ENCODE measurements at places on chromosomes 11 and 22.

- no peak for DNase-seq
These were observed 56.5 kb downstream of the NAT10 start for GRCh38 chr11:34161812-34162492.

DNA sequence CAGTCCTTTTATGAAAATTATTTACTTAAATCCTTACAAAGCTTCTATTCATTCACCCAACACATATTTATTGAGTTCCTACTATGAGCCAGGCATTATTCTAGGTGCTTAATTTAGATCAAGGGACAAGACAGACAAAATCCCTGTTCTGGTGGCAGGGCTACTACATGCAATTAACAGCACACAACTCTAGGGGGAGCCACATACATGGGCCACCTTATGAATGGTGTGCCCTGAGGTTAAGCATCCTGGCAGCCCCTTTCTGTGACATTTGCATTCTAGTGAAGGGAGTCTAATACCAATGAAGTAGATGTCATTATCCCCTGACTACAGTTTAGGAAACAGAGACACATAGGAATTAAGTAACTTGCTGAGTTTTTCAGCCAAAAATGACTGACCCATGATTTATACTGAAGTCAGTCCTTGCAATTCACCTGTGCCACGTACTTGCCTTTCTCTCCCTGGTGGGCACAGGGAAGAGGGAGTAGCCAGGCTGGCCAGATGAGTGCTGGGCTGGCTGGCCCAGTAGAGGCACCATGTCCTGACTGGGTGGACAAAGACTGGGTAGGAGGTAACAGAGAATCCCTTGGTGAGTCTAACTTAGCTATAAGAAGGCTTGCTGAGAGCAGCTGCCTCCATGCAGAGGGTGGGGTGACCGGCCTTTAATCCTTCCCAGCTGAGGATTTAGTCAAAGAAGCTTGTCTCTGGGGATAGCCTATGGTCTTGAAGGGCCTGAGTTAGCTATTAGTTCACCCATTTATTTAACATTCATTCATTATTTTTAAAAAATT lies 52.0 kb upstream of the ELF5 start:
- DNase-seq: no peak

DNA sequence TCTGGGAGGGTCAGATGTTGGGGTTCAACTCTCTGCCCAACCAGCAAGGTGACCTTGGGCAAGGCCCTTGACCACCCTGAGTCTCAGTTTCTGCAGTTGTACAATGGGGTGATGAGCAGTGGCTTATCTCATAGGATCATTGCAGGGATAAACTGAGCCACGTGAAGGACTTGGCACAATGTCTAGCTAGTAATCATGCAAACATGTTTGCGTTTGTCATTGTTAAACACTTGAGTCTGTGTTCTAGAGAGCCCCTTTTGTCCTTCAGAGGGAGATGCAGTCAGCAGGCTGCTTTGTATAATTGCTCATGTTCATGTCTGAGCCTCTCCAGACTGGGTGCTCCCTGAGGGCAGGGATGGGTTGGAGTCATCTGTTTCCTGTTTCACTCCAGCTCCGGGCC lies 15.8 kb downstream of the CD82 start:
- DNase-seq: no peak

- DNase-seq: no peak
These were observed 96.6 kb upstream of the FAT3 start for GRCh38 chr11:92128026-92128425.

DNA sequence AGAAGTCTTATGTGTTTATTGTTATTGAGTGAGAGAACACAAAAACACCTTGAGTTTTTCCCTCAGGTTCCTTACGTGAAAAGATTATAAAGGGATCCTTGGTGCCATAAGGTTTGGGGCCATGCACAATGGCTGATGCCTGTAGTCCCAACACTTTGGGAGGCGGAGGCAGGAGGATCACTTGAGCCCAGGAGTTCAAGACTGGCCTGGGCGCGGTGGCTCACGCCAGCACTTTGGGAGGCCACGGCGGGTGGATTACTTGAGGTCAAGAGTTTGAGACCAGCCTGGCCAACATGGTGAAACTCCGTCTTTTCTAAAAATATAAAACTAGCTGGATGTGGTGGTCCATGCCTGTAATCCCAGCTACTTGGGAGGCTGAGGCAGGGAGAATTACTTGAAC lies 5.4 kb downstream of the SMDT1 start:
- DNase-seq: no peak

- no peak for DNase-seq
These were observed 1.0 kb downstream of the POU2AF3 start for GRCh38 chr11:111299101-111300026.

DNA sequence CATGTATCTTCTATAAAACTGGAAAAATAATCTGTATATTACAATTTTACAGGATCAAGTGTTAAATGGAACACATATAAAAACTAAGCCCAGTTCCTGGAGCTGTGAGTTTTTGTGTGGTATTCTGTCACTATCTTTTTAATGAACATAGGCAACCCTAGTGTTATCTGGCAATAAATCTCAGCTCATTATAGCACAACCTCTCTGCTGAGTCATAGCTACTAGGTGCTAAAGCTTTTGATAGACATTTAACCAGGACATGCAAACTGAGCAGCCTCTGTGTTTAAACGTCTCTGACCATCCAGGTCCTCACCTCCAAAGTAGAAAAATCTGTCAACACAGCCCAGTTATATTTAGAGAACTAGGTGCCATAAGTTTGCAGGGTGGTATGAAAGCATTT lies 91.0 kb upstream of the CARD18 start:
- no peak for DNase-seq

- DNase-seq: no peak
These were observed 22.5 kb downstream of the KRTAP5-5 start for GRCh38 chr11:1652026-1652425.

GRCh38 chr11:38456371-38456770 lies 1858.3 kb upstream of the RAG2 start:
- no peak for DNase-seq

DNA sequence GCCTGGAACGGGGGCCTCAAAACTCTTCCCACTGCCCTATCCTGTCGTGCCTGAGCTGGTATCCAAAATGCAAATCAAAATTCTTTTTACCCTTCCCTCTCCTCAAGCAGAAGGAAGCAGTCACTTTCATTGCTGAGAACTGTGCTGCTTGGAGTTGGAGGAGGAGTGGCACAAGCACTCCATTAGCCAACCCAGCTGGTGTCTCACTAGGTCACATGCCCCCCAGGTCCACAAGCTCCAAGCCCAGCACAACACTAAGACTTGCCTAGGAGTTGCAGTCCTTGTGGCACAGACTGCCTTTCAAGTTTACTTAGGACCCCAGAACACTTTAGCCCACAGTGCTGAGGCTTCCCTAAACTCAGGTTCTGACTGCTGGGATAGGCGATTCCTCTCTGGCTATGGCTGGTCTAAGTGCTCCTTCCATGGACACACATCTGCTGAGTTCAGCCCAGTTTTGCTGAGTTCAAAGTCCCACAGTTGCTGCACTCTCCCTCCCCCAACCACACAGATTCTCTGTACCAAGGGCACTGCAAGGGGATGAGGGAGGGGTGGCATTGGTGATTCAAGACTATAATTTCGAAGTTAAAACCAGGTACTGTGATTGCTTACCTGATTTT lies 68.6 kb downstream of the CHRDL2 start:
- DNase-seq: no peak

- no peak for DNase-seq
These were observed 88.5 kb upstream of the FIBIN start for GRCh38 chr11:26905368-26905767.

DNA sequence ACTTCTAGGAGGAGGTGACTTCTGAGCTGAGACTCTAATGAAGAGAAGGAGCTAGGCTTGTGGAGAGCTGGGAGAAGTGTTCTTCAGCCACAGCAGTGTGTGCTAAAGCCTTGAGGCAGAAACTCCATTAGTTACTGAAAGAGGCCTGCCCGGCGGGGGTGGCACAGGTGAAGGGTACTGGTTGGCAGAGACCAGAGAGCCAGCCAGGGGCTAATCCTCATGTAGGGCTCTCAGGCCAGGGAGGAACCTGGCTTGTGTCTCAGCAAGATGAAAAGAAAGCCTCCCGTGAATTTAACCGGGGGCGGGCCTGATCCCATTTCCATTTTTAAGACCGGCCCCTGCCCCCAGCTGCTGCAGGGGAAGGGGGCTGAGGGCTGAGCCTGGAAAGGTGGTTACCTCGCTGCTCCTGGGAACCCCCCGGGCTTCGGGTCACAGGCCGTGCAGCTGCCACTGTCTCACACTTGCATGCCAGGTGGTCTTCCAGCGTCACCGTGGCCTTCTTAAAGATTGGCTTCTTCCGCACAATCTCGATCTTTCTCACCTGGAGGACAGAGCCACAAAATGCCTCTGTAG lies 15.0 kb downstream of the PDGFB start:
- no peak for DNase-seq

DNA sequence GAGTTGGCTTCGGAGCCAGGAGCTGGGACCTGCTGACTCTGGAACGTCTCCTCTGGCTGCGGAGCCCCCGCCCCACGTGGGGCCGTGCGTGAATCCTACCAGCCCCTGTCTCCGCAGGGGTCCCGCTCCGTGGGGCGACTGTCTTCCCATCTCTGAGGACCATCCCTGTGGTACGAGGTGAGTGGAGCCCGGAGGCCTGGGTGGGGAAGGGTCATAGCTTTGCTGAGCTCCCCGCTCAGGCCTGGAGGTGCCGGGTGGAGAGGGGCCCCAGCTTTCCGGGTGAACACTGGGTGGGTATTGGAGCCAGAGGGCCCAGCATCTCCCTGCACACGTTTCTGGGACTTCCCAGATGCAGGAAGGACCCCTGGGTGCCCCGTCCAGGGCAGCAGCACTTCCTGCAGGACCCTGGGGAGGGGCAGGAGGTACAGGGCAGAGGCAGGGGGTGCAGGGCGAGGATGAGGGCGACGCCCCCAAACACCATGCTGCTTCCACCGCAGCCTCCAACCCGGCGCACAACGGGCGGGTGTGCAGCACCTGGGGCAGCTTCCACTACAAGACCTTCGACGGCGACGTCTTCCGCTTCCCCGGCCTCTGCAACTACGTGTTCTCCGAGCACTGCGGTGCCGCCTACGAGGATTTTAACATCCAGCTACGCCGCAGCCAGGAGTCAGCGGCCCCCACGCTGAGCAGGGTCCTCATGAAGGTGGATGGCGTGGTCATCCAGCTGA lies 3.8 kb downstream of the MUC5AC start:
- no peak for DNase-seq

GRCh38 chr11:120682866-120683265 lies 171.3 kb downstream of the GRIK4 start:
- DNase-seq: no peak

DNA sequence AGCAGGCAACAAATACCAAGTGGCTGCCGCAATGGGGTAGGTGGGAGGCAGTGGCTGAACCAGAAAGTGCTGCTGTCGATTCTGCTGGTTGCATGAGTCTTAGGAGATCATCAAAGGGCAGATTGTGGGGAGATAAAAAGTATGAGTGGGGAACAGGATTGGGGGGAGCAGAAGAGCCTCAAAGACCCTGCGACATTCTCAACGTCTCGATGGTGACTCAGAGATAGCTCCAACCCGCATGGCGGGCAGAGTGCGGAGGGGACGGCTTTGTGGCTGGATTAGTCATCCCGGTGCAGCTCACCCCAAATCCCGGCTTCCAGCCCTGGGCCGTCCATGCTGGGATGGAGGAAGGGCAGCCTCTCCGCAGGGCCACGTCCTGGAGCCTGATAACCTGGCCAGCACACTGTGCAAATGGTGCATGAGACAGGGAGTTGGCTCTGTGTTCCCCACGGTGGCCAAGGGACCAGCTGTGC lies 11.6 kb upstream of the RTN4R start:
- DNase-seq: no peak

DNA sequence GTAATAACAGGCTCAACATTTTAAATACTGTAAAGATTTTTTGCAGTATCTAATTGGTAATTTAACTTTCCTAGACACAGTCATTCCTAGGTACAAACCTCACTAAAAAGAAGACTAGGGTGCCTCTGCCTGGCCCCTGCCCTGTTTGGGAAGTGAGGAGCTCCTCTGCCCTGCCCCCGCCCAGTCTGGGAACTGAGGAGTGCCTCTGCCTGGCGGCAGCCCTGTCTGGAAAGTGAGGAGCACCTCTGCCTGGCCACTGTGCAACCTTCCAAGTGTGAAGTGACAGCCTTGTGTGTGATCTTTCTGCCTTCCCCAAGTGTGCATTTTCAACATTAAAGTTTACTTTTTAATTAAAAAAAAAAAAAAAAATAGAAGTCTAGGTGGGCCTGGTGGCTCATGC lies 4.2 kb downstream of the CHORDC1 start:
- no peak for DNase-seq

DNA sequence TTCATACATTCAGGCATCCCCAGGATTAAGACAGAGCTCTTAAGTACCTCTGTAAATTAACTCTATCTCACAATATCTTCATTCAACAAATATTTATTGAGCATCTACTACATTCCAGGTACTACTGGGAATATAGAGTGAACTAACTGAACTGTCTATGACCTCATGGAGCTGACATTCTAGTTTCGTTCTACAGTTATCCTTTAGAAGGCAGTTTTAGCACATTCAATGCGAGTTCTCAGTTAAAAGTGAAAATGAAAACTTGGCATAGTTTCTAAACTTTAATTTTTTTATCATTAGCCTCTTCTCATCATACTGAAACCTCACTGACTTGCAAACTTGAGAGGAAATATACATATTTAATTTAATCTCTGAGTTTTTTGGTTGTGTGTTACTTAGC lies 10.7 kb upstream of the MS4A6E start:
- DNase-seq: no peak

DNA sequence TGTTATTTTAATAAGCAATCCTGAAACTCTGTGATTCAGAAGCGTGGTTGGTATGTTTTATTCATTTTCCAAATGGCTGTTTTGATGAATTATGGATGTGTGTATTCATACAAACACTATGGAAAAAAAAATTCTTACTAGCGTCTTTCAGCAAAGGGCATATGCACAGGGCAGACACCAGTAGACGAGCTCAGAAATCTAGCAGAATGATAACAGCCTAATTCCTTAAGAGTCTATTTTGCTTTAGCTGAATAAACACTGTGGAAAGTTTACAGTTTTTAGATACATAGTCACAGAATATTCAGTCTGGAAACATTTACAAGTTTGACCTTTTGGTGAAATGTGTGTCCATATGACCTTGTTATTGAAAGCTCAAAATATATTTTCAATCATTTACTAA lies 418.8 kb upstream of the LUZP2 start:
- no peak for DNase-seq

DNA sequence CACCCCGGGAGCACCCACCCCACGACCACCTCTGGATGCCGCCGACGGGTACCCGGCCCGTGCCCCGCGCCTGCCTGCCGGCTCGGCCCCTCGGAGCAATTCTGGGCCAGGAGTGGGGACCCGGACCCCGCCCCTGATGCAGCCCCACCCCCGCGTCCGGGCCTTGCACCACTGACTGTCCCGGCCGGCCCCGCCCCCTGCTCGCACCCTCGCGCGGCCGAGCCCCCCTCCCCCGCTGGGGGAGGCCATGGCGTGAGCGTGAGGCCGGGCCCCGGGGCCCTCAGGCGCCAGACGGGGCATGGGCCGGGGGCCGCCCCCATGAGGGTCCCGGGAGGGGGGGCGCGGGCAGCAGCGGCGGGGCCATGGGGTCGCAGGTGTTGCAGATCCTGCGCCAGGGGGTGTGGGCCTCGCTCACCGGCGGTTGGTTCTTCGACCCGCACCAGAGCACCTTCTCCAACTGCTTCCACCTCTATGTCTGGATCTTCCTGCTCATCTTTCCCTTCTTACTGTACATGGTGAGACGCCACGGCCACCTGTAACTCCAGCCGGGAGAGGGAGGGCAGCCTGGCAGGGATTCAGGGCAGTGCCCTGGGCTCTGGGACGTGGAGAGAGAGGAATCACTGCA lies 486 bp downstream of the PCNX3 start:
- no peak for DNase-seq

- no peak for DNase-seq
These were observed 728.0 kb downstream of the DLG2 start for GRCh38 chr11:84899134-84899533.

All from non-pigmented ciliary epithelial cell (primary cell).